Glomerular endothelial cell (primary cell): ENCODE measurements at places on chromosomes 7 and 10. TPM values are rescaled to one million over a fixed set of nuclear protein-coding genes. Genes with fewer than 3 reads are reported as not detected.

GRCh38 chr10:125343118-125343925, 183.0 kb upstream of the CTBP2 start:
- DNase-seq, result peak; percentile 14

- DNase-seq, result no peak
These were observed 58.3 kb downstream of the PIP4K2A start for GRCh38 chr10:22656036-22656435.

The STRA8 gene
- not detected in 2 replicates for total RNA-seq

DNA sequence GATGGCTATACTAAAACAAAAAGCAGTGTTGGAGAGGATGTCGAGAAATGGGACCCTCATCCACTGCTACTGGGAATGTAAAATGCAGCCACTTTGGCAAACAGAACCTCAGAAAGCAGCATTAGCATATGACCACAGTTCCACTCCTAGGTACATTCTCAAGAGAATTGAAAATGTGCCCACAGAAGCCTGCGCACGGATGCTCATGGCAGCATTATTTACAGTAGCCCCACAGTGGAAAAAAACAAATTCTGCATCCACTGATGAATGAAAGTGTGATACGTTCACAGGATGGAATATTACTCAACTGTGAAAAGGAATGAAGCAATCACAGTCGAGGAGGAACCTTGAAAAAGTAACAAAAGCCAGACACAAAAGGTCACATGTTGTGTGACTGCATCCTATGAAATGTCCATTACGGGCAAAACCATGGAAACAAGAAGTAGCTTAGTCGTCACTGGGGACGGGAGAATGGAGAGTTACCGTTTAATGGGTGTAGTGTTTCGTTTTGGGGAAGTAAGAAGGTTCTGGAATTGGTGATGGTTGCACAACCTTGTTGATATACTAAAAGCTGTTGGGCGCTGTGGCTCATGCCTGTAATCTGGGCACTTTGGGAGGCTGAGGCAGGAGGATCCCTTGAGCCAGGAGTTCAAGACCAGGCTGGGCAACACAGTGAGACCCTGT, 2.5 kb upstream of the UPK3B start:
- DNase-seq, result no peak

- no peak for DNase-seq
These were observed 230.9 kb downstream of the ZEB1 start for GRCh38 chr10:31549896-31550295.

GRCh38 chr10:113965683-113966082, 78.0 kb upstream of the ADRB1 start:
- DNase-seq, result no peak

The LLCFC1 gene
- total RNA-seq, result not detected in 2 replicates

The ADARB2 gene
- 0.23 and 0.39 TPM in 2 replicates for total RNA-seq

- peak; percentile 48 for DNase-seq
These were observed 38.3 kb downstream of the AKR1B1 start for GRCh38 chr7:134420424-134421125.
